ENCODE measurements at places on chromosomes 5 and 9.

GRCh38 chr5:118558871-118559270 is 429.5 kb downstream of the DTWD2 start:
- DNase-seq, result no peak

- no peak for DNase-seq
These were observed 1766.1 kb upstream of the C9orf72 start for GRCh38 chr9:29339387-29339786.

DNA sequence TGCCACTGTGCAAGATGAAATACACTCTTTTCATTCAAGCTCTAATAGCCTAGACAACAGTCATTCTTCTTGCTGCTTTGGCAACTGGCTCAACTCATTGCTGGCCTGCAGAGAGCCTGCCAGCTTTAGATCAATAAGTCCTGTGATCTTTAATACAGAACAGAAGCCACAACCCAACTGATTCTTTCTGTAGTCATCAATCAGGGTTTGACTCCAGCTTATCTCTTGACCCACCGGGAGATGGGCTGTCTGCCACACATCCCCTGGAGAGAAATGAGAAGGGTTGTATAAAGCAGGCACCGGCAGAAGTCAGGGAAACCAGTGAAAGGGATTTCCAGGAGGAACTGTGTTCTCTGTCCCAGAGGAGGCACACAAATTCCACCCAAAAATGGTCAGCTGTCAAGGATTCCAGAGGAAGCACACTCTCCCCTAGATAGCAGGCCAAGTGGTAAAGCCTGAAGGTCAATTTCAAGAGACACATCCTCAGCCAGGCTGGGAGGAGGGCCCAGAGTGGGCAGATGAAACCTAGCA is 24.5 kb downstream of the LHFPL2 start:
- peak; percentile 37 for DNase-seq

DNA sequence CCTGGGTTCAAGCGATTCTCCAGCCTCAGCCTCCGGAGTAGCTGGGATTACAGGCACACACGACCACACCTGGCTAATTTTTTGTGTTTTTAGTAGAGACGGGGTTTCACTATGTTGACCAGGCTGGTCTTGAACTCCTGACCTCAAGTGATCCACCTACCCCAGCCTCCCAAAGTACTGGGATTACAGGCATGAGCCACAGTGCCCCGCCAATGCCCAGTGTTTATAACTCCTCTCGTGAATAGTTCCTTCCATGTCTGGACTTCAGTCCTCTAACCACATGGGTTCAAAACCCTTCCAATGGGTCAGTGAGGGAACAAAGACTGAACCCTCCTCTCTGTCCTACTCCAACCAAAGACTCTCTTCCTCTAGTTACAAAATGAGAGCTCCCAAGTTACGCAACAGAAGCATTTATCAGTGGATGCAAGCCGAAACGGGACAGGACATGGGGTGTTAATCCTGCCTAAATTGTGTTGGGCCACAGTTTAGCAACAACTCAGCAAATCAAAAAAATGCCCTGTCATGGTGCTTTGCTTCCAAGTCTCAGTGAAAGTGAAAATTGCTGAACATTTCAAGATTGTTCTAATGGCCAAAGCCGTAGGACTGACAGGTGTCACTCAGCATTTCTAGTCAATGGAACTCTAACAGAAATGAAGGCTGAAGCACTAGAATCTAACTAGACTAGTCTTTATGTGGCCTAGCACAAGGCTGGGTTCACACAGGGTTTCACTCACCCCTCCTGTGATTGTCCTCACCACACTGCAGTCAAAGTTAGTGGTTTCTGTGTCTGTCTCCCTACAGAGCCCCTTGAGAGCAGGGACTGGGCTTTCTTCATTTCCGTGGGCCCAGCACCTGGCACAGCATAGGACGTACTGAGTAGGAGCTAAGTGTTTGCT is 3.2 kb upstream of the TMEM245 start:
- DNase-seq, result no peak

DNA sequence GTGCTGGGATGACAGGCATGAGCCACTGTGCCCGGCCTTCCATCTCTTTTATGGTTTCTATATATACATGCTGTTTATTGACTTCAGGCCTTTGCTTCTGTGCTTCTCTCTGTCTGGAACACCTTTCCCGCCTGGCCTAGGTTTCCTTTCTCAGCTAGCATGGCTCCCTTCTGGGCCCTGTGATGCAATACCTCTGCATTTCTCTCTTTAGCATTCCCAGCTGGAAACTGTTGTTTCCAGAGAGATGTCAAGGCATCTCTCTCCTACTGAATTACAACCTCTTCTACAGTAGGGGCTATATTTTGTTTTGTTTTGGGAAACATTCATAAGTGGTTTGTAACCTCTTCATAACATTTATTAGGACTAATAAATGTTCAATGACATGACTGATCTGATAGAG is 57.1 kb downstream of the RPS23 start:
- no peak for DNase-seq

DNA sequence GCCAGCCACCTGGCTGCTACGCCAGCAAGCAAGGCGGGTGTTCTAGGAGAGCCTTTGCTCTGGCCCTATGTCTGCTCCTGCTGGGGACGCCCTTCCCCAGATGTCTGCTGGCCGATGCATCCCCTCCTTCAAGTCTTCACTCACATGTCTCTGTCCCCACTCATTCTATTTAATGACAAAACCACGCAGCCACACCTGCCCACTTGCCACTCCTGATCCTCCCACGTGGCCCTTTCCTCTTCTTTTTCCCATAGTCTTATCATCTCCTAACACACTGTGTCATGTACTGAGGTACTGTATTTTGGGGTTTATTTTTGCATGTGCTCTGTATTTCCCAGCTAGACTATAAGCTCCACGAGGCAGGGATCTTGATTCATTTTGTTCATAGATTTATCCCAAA is 62.0 kb upstream of the HRH2 start:
- no peak for DNase-seq

DNA sequence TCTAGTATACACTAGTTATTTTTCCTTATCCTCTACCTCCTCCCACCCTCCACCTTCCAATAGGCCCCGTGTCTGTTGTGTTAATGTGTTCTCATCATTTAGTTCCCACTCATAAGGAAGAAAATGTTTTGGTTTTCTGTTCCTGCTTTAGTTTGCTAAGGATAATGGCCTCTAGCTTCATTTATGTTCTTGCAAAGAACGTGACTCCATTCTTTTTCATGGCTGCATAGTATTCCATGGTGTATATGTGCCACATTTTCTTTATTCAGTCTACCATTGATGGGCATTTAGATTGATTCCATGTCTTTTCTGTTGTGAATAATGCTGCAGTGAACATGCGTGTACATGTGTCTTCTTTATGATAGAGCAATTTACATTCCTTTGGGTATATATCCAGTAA is 146.5 kb upstream of the GAS1 start:
- DNase-seq, result no peak

DNA sequence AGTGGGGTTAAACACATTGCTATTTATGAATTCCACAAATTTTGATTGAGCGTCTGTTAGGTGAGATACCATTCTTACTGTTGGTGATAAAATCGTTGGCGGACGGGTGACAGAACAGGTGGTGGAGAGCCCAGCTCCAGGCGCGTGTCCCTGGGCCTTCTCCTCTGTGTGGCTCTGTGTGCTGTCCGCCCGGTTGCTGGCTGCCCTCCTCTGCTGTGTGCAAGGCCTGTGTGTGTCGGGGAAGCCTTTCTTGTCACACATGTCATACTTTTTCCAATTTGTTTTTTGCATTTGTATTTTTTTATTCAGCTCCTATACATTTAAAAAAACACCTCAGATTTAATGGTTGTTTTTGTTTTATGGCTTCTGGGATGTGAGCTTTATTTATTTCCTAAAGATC is 33.9 kb downstream of the TENT4A start:
- no peak for DNase-seq

DNA sequence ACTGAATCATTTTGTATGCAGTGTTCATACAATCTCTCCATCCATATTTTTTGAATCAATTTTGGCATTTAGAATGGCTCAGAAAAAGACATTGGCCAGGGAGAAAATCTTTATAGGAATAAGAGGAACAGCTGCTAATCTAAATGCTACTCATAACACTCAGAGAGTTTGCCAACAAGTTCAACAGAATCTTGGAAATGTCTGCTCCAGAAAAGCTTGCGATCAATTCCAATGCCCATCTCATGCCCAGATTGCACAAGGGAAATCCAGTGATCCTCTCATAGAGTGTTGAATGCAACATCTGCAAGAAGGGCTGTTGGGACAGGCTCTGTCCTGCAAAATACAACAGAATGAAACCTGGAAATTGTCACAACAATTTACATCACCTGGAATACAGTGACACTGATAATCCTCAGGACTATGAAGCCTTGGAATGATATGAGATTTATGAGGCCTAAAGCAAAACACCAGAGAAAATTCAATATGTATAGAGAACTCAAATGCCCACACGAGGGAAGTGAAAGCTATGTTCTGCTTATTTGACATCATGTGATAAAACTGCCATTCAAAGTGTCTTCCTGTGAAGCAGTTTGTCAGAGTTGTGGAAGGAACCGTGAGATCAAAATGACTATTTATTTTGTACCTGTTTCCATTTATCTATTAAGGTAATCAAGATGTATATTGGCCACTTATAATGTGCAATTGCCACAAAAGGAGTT is 190.1 kb downstream of the PARP8 start:
- no peak for DNase-seq

DNA sequence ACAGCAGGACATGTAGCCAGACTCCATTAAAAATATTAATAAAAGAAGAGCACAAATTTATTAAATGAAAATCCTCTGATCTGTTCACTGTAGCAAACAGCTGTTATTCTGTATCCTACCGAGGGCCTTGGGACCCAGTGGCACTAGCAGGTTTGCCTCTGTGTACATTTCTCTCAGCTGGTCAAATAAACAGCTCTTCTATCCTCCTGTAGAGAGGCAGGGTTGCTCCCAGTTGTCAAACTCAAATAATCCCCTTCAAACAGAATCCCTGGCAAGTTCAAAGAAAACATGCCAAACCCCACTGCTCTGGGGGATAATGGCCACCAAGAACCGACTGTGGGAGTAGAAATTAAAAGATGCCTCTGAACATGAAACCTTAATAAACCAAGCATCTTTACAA is 1262.0 kb upstream of the DMAC1 start:
- DNase-seq, result no peak

DNA sequence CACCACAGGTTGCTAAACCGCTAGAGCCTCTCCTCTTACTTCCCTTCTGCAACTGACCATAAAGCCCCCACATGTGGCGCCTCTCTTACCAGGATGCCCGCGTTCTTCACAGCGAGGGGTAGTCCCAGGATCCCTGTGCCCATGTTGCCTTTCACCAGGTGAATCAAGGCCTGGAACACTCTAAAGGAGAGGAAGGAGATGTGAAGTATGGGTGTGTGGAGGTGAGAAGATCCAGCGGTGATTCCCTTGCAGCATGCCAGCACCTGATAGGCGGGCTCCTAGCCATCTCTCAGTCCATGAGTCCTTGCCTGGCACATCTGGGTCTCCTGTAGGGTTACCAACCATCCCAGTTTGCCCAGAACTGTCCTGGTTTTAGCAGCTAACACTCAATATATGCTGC is 3.3 kb downstream of the SLC36A2 start:
- DNase-seq, result no peak

DNA sequence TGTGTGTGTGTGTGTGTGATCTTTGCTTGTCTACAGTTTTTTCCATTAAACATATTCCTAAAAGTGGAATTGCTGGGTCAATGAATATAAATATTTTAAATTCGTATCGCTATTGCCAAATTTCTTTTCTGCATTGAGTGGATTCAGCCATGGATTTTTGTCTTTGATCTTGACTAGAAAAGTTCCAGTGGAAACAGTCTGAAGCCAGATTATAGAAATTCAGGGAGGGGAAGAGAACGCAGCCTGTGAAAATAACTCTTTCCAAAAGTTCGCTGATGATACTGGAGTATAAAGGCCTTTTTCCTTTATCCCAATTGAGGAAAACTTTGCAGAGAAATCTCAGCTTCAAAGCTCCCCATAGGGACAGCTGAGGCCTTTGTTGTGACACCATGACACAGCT is 292.3 kb upstream of the CD180 start:
- no peak for DNase-seq

GRCh38 chr9:134088063-134088725 is 20.4 kb upstream of the BRD3 start:
- DNase-seq, result no peak

- peak; percentile 10 for DNase-seq
These were observed 252.1 kb downstream of the SMARCA2 start for GRCh38 chr9:2267181-2267745.

DNA sequence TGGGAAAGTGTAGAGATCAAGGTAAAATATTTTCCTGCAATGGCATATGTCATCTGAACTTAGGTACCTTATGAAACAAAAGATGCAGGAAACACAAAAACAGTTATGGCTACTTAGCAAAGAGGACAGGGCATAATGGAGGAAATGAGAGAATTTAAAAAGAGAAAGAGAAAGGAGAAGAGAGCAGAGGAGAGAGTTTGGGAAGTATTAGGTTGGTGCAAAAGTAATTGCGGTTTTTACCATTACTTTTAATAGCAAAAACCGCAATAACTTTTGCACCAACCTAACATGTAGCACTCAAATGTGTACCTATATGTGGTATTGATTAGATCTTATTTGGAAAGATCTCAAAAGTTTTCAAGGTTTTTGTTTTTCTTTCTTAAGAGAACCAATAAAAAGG is 160.1 kb upstream of the ACTBL2 start:
- no peak for DNase-seq

- DNase-seq, result no peak
These were observed 26.0 kb upstream of the C9orf72 start for GRCh38 chr9:27599102-27599869.

GRCh38 chr5:147860641-147861025 is 17.9 kb upstream of the SCGB3A2 start:
- DNase-seq, result no peak

- DNase-seq, result peak; percentile 91
These were observed 195.5 kb downstream of the SEMA5A start for GRCh38 chr5:9350301-9350797.

DNA sequence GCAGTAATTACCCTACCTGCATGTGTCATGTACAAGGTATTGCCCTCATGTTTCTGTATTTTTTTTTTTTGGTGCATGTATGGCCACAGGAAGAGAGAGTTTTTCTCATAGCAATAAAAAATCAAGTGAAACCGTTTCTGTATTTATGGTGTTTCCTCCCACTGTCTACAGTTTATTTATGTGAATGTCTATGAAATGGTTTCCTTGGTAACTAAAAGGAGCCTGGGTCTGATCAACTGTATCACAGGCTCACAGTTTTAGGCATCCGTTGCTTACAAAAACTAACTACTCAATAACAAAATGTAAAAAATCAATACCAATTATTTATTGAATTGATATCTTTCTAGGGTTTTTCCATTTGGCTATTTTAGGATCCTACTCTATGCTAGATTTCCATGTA is 464.4 kb downstream of the TAF11L14 start:
- no peak for DNase-seq

- peak; percentile 36 for DNase-seq
These were observed 136.0 kb upstream of the ADRA1B start for GRCh38 chr5:159780246-159780645.

DNA sequence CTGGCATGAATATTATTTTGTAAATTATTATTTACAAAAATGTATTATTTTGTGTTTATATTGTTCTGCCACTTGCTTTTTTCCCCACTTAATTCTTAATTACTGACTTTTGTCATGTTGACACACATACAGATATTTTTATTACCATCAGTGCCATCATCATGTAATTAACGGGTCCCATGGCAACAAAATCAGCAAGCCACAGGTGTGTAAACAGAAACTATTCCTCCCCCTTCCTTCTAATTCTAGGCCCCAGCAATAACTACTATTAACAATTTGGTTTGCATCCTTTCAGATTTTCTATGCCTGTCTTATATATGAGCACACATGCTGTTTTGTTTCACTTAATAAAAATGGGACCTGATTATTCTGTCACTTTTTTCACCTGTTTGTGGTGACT is 29.3 kb downstream of the CYFIP2 start:
- no peak for DNase-seq

GRCh38 chr9:94741866-94742265 is 15.4 kb downstream of the AOPEP start:
- no peak for DNase-seq
